Activated naive CD4-positive, alpha-beta T cell treated with Interleukin-2 at 50 U/mL for 16 hours (primary cell): ENCODE measurements at places on chromosomes 7 and 10.

DNA sequence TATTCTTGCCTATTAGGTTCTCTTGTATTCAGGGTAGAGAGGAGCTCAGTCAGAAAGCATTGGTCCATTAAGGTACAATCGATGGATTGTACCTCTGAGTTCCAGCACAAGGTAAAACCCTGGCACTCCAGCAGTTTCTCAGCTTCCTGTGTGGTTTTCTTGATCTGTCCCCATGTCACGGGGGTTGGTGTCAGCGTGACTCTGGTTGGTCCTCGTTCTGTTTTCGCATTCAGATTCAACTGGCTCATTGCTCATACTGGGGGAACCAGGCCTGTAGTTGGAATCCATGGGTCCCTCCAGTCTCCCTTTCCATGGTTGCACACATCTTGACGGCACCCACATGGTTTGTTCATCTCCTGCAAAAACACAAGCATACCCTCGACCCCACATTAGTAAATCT lies 32.7 kb upstream of the RASGEF1A start:
- peak; percentile 60 for DNase-seq

GRCh38 chr7:22356010-22356691 lies 803 bp downstream of the RAPGEF5 start:
- no peak for DNase-seq

GRCh38 chr10:81008726-81009125 lies 471.0 kb downstream of the SH2D4B start:
- DNase-seq = no peak

DNA sequence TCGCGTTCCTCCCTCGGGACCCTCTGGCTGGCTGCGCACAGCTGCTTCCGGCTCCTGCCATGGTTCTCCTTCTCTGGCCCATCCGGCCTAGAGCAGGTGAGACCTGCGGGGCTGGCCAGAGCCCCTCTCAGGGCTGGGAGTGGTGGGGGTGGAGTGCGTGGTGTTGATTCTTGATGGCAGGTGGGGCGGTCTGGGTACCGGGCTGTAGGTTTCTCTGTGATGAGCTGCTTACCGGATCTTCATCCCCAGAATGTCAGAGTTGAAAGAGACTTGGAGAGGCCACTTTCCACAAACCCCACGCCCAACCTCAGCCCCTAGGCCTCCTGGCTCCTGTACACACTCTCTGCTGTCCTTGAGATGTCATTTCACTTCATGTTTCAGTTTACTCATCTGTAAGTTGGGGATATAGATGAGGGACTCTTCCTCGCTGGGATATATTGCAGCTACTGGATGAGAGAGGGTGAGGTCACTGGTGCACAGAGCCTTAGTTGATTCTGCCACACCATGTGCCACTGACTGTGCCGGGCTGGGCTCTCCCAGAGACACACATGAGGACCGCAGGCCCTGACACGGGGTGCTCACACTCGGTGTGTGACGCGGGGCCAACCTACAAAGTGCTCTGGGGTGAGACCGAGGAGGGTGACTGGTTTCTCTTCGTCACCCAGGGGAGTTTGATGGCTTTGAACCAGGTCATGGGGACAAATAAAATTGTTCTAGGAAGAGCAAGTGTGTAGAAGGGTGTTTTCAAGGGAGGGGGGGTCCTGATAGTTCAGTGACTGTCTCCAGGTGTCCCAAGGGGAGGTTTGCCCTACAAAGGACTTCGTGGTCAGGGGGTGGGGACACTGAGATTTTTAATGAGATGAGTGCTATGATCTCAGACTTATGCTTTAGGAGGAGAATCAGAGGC lies 29.5 kb downstream of the ZNF775 start:
- DNase-seq = no peak

DNA sequence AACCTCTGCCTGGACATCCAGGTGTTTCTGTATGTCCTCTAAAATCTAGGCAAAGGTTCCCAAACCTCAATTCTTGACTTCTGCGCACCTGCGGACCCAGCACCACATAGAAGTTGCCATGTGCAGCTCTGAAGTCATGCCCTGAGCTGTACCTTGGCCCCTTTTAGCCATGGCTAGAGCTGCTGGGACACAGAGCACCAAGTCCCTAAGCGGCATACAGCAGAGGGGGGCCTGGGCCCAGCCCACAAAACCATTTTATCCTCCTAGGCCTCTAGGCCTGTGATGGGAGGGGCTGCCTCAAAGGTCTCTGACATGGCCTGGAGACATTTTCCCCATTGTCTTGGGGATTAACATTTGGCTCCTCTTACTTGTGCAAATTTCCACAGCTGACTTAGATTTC lies 14.6 kb downstream of the TMEM243 start:
- no peak for DNase-seq

DNA sequence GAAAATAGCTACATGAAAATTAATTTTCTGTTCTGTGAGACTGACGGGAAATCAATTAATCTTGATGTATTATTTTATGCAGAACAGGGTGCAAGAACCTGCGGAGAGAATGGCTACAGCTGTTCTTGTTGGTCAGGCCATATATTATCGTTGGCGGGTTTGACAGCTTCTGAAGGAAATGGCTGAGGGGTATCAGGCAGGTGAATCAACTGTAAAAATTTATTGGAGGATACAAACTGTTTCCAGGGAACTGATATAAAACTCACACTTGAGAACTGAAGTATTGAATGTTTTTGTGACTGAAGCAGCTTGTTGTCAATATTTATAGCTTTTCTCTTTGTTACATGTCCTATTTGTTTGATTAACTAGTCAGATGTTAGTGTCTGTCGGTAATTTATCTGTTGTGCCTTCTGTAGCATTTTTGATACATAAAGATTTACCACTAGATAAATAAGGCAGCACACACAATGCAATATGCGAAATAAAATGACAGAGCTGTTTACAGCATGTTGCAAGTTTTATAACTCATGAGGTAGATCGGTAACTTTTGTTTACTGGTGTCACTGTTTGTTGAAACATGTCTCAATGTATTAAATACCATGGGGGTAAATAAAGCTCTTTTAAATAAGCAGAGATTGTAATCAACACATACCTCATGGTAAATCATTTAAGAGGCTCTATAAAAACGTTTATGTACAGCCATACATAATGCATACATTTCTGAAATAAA lies 308.2 kb downstream of the LRMDA start:
- DNase-seq = no peak

DNA sequence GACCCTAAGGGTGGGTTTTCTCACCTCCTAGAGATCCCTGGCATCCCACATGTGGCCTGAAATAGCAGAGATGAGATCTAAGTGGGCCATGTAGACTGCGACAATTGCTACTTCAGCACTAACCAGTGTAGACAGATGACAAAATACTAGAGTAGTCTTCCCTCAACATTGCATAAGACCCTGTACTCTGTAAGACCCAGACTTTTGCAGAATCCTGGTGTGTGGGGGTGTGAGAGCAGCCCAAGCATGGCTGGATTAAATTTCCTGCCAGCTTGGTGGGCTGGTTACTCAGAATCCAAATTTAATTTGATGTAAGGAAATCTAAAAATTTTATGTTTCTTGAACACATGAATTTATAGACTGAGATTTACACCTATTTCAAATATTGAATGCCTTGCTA lies 88.3 kb downstream of the ZNF365 start:
- no peak for DNase-seq

DNA sequence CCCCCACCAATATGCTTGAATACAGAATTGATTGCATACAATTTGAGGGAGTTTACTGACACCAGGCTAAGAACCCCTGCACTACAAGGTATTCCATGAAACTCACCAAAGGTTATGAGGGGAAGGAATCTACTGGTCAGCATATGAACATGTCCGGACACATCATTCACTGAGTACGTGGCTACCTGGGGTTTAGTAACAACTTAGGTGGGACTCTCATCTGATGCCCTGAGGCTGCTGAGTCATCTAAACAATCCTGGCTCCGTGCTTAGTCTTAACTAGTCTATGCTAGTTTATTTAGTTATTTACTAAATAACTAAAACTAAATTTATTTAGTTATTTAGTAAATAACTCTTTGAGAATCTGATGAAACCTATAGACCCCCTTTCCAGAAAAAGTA lies 11.3 kb downstream of the PI4K2A start:
- DNase-seq = no peak

GRCh38 chr10:17965649-17966235 lies 14.0 kb downstream of the SLC39A12 start:
- DNase-seq = no peak

DNA sequence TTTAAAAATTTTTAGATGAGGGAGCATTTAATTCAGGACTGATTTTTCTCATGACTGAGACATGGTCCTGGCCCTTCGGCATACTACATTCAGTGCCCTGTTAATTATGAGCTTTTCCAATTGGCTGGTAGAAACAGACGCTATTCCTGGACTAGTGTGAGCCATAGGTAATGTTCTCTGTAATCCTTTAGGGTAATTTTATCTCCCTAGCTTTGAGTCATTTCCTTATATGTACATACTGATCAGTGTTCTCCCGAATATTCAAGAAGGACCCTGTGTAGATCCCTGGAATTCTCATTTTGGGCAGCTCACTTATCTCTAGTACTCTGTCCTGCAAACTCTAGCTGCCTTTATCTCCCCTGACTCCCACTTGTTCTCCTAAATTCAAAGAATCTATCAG lies 92.6 kb upstream of the NPY start:
- no peak for DNase-seq

GRCh38 chr7:77481615-77482014 lies 55.5 kb upstream of the PTPN12 start:
- DNase-seq = no peak

DNA sequence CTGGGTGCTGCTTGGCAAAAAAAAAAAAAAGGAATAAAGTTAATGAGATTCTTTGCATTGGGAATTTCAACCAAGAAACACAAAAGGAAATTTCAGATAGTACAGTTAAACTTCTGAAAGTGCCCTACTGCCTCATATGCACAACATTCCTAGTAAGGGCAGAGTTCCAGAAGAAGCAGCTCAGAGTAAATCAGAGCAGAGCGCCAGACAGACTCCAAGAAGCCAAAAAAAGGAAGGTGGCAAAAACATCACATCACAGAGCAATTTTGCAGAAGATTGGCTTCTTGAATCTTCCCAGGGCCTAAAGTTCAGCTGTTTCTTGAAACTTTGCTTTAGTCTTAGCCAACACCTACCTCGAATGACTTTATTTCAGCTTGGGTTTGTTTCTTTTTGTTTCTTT lies 544.1 kb downstream of the XPNPEP1 start:
- no peak for DNase-seq
